Endodermal cell (in vitro differentiated cells): ENCODE measurements at places on chromosomes 4 and X.

- no peaks in the 10 kb centered on the region for H3K36me3 ChIP-seq
- H3K27ac ChIP-seq = no peak overlapping the region
- H3K4me1 ChIP-seq = no peaks in the 10 kb centered on the region
- DNase-seq = no peak
These were observed 765.4 kb upstream of the PCDH10 start for GRCh38 chr4:132383571-132384199.

DNA sequence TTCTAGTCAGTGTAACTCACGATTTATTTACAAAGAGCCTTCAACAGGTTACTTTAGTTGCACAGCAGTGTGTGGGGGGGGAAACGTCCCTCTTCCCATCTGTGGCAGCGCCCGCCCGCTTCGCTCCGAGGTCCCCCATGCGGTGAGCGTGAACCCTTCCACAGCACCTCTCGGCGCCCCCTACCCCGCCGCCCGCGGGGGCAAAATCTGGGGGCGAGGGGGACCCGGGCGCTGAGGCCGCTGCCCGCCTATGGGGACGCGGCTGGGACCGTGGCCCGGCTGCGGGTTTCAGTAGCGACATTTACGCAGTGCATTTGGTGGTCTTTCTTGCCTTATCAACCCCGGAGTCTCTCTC, 6.4 kb downstream of the NKX6-1 start:
- no peaks in the 10 kb centered on the region for H3K36me3 ChIP-seq
- H3K4me1 ChIP-seq = no peaks in the 10 kb centered on the region
- peaks cover 100% of the 10 kb centered on the region for H3K27me3 ChIP-seq
- no peak overlapping the region for H3K27ac ChIP-seq
- H3K4me3 ChIP-seq = peak overlapping the region; percentile 61

GRCh38 chr4:169823685-169824084, 65.9 kb upstream of the HPF1 start:
- H3K36me3 ChIP-seq = no peaks in the 10 kb centered on the region
- H3K4me1 ChIP-seq = no peaks in the 10 kb centered on the region
- no peak overlapping the region for H3K27ac ChIP-seq
- H3K27me3 ChIP-seq = no peaks in the 10 kb centered on the region
- peak; percentile 91 for DNase-seq

GRCh38 chr4:40309250-40309774, 25.8 kb upstream of the CHRNA9 start:
- no peaks in the 10 kb centered on the region for H3K36me3 ChIP-seq
- peak overlapping the region; percentile 56 for H3K4me3 ChIP-seq
- H3K27ac ChIP-seq = no peak overlapping the region
- no peaks in the 10 kb centered on the region for H3K4me1 ChIP-seq
- no peaks in the 10 kb centered on the region for H3K27me3 ChIP-seq
